ENCODE measurements at places on chromosomes 5 and 9. TPM values are rescaled to one million over a fixed set of nuclear protein-coding genes. Genes with fewer than 3 reads are reported as not detected.
A peak's percentile ranks its signal among the peaks of the same experiment; 100 is the strongest.

DNA sequence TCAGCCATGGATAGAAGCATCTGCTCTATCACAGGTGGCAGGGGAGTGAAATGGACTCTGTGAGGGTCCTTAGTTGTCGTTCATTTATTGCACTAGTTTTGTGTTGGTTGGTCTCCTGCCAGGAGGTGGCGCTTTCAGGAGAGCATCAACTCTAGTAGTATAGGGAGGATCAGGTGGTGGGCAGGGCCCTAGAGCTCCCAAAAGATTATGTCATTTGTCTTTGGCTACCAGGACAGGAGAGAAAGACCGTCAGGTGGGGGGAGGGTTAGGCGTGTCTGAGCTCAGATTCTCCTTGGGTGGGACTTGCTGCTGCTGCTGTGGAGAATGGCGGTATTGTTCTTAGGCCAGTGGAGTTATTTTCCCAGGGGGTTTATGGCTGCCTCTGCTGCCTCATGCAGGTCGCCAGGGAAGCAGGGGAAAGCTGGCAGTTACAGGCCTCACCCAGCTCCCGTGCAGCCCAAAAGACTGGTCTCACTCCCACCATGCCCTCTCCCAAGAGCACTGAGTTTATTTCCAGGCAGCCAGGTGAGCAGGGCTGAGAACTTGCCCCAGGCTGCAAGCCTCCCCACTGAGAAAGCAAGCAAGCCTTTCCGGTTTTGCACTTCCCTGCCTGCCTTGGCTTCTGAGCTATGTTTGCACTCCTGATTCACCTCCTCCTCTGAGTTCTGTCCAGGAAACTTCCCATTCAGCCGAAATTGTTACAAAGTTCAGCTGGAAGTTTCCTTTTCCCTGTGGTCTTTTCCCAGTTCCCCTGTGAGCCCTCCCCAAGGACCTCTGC, 317.3 kb downstream of the TAF11L14 start:
- H3K4me3 ChIP-seq = no peak overlapping the region
- DNase-seq = no peak
- H3K4me1 ChIP-seq = no peaks in the 10 kb centered on the region
- no peak overlapping the region for H3K27ac ChIP-seq
- no peaks in the 10 kb centered on the region for H3K36me3 ChIP-seq

GRCh38 chr9:33297432-33297831, 7.1 kb downstream of the NFX1 start:
- H3K4me1 ChIP-seq = peaks cover 49% of the 10 kb centered on the region
- no peaks in the 10 kb centered on the region for H3K27me3 ChIP-seq
- H3K27ac ChIP-seq = peak overlapping the region; percentile 46
- H3K36me3 ChIP-seq = peaks cover 69% of the 10 kb centered on the region

DNA sequence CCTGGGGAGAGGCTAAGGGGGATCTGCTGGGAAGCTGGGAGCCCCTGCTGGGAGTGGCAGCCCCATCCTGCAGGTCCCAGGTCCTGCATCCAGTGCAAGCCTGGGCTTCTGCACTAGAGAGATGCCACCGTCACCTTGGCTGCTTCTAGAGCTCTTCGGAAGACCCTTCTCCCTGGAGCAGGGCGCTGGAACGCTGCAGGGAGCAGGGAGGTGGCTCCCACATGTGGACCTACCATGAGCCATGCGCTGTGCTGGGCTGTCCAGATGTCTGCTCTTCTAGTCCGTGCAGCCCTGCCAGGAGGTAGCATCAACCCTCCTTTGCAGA, 90.9 kb upstream of the PHYKPL start:
- H3K4me3 ChIP-seq = no peak overlapping the region
- H3K27ac ChIP-seq = no peak overlapping the region
- DNase-seq = no peak

GRCh38 chr9:134187110-134187531, 22.8 kb upstream of the RNU6ATAC start:
- no peak overlapping the region for H3K4me3 ChIP-seq
- H3K4me1 ChIP-seq = peaks cover 25% of the 10 kb centered on the region
- H3K27me3 ChIP-seq = peaks cover 1% of the 10 kb centered on the region
- no peaks in the 10 kb centered on the region for H3K36me3 ChIP-seq

- H3K27ac ChIP-seq = peak overlapping the region; percentile 59
- no peak for DNase-seq
- no peaks in the 10 kb centered on the region for H3K36me3 ChIP-seq
- H3K27me3 ChIP-seq = peaks cover 2% of the 10 kb centered on the region
- H3K4me1 ChIP-seq = peaks cover 4% of the 10 kb centered on the region
Measured at GRCh38 chr9:133489253-133490190, 10.6 kb upstream of the SLC2A6 start.

DUSP1 gene
- total RNA-seq = 24.1 TPM

GRCh38 chr5:134101686-134102439, 12.6 kb upstream of the TCF7 start:
- H3K36me3 ChIP-seq = no peaks in the 10 kb centered on the region

All from naive thymus-derived CD8-positive, alpha-beta T cell (primary cell).